ENCODE measurements at places on chromosomes 2 and 18.

DNA sequence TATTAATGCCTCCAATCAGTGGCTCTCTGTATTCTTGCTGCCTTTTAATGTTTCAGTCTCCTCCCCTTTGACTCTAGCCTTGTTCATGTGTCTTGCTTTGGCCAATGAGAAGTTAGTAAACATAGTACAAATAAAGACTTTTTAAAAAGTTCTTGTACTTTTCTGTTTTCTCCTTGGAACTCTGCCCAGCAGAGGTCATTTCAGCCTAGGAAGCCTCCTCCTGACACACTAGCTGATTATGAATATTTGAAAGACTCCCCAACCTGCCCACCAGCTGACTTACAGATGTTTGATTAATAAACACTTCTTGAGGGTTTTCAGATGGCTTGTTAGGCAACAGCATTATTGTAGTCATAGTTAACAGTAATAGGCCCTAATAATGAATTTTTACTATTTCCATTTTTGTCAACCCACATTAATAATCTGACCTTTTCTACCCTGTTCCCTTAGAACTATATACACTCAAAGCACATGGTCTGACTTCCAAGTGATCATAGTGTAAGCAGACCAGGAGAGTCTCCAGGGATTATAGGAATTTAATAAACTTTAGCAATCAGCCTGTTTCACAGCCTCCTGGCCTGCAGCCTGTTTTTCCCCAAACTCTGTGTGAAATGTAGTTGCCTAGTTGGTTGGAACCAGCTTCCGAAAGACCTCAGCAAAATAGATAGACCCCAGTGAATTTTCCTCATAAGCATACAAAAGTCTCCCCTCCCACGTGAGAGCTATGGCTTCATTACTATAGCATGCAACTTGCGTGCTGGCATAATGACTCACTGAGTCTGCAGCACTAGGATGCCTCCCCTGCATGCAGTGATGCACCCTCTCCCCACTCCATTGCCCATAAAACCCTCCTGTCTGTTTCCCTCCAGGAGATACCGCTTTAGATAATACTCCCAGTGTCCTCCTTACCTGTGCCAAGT is 670.7 kb upstream of the ZNF804A start:
- H3K4me1 ChIP-seq: no peaks in the 10 kb centered on the region
- H3K4me3 ChIP-seq: no peak overlapping the region
- DNase-seq: no peak
- H3K36me3 ChIP-seq: no peaks in the 10 kb centered on the region
- H3K27ac ChIP-seq: no peak overlapping the region

DNA sequence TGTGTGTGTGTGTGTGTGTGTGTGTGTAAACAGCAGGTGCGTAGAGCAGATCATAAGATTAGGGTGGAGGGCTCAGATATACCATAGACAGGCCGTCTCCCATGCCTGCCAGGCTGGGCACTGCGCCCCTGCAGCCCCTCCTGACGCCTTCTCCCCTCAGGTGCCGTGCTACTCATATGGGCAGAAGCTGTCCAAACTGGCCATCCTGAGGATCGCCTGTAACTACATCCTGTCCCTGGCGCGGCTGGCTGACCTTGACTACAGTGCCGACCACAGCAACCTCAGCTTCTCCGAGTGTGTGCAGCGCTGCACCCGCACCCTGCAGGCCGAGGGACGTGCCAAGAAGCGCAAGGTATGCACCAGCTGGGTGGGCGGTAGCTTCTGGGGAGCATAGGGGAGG is 10.0 kb downstream of the ATOH8 start:
- no peaks in the 10 kb centered on the region for H3K36me3 ChIP-seq
- no peak overlapping the region for H3K27ac ChIP-seq
- DNase-seq: no peak
- H3K4me3 ChIP-seq: no peak overlapping the region

DNA sequence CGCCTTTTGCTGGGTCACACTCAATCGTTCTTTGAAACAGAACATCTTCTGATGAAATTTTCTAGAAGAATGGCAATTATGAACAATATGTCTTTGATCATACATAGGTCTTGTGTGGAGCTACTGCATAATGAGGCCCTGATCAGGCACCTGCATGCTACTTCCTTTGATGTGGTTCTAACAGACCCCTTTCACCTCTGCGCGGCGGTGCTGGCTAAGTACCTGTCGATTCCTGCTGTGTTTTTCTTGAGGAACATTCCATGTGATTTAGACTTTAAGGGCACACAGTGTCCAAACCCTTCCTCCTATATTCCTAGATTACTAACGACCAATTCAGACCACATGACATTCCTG is 532 bp downstream of the UGT1A5 start:
- no peak for DNase-seq
- no peak overlapping the region for H3K27ac ChIP-seq
- no peak overlapping the region for H3K4me3 ChIP-seq
- peaks cover 6% of the 10 kb centered on the region for H3K4me1 ChIP-seq

DNA sequence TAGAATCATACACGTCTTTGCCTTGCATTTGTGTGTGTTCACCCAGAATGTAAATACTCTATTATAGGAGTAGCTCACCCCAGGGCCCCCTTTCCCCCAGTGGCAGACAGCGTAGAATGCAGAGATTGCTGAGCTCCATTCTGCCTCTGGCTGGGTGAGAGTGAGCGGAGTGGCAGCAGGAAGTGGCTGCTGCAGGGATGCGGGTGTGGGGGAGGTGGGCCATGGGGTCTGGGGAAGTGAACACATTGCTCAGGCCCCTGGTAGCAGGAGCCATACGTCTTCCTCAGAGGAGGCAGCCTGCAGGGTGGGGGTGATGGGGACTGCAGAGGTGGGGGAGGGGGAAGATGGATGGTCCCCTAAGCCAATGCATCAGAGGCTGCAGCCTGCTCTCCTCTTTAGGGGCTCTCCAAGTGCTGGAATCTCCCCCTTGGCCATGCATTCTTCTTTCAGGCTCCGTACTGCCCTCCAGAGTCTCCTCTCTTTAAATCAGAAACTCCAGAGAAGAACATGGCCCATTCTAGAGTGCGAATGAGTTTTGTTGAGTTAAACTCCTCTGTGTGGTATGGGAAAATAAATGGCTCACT is 72.2 kb downstream of the CELF4 start:
- H3K27ac ChIP-seq: no peak overlapping the region
- no peak for DNase-seq
- H3K4me3 ChIP-seq: no peak overlapping the region
- peaks cover 2% of the 10 kb centered on the region for H3K36me3 ChIP-seq
- peaks cover 7% of the 10 kb centered on the region for H3K27me3 ChIP-seq

DNA sequence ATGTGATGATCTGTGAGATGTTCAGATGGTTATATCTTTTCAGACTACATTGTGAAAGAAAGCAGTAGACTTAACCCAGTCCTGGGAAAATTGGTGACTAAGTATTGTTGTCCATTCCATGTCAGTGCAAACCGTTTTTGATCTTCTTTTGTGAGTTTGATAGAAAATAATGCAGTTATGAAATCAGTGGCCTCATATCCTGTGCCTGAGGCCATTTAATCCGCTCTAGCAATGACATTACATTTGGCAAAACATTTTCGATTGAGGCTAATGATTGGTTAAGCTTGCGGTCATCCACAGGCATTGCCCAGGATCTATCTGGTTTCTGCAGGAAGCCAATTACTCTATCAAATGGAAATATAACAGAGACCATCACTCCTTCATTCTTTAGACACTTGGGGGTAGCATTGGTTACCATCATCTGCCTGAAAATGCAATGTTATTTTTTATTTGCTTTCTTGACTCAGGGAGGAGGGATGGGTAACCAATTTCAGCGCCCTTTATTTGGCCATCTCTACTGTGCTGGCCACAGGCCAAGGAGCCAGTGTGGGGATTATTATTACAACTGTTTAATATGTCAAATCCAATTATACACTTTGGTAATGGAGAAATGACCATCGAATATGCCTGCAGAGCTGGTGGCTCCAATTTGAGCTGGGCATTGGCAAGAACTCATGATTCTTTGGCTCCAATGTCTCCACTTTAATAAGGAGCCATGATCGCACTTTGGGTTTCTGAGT is 33.6 kb downstream of the TRIB2 start:
- no peaks in the 10 kb centered on the region for H3K4me1 ChIP-seq
- H3K36me3 ChIP-seq: no peaks in the 10 kb centered on the region
- H3K27ac ChIP-seq: no peak overlapping the region
- DNase-seq: no peak
- H3K27me3 ChIP-seq: no peaks in the 10 kb centered on the region
- H3K4me3 ChIP-seq: no peak overlapping the region

GRCh38 chr2:6103372-6103771 is 411.2 kb downstream of the SOX11 start:
- H3K4me3 ChIP-seq: no peak overlapping the region
- H3K4me1 ChIP-seq: peaks cover 6% of the 10 kb centered on the region
- no peak for DNase-seq
- no peaks in the 10 kb centered on the region for H3K27me3 ChIP-seq

GRCh38 chr2:78175645-78176044 is 653.5 kb upstream of the LRRTM4 start:
- no peaks in the 10 kb centered on the region for H3K4me1 ChIP-seq
- H3K4me3 ChIP-seq: no peak overlapping the region
- no peaks in the 10 kb centered on the region for H3K27me3 ChIP-seq

DNA sequence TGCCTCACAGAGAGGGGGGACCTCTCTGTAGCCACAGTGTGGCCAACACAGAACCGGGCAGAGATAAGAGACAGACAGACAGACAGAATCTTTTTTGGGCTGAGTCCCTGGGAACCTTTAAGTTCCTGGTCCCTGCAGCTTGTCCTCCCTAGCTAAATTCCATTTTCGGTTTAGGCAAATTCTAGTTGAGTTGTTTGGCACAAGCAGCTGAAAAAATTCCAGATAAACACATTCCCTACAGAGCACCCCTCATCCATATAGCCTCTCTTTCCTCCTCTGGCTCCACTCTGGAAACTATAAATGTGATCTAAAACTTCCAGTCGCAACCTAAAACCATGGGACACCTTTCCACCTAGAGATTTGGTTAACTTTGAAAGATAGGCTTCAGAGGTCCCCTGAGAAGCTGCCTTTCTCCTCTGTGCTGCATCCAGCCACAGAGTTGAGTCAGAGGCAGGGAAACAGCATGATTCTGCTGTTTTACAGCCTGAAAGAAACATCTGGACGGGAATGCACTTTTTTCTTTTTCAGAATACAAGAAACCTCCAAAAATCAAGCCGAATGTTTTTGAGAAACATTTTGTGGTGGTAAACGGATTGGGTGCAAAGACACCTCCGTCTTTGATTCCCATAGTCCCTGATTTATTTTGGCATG is 30.9 kb downstream of the SLC4A3 start:
- no peaks in the 10 kb centered on the region for H3K4me1 ChIP-seq
- peaks cover 17% of the 10 kb centered on the region for H3K27me3 ChIP-seq
- H3K27ac ChIP-seq: no peak overlapping the region
- no peak overlapping the region for H3K4me3 ChIP-seq

- DNase-seq: no peak
- no peaks in the 10 kb centered on the region for H3K27me3 ChIP-seq
- peaks cover 42% of the 10 kb centered on the region for H3K36me3 ChIP-seq
Measured at GRCh38 chr2:274503-274902, 9.8 kb downstream of the ACP1 start.

DNA sequence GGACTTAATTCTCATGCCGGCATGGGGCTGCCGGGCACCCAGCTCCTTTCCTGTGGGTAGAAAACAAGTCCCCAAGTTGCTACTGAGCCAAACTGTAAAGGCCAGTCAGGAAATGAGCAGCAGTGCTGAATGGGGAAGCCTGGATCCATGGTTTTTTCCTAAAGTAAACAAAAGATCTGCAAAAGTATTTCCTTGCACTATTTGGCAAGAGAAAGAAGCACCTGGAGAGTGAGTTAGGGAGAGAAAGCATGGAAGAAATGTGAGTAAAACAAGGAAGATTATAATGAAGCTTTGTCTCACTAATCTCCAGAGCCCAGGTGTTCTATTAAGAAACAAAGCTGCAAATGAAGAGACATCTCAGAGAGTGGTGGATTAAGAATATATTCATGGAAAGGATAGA is 117.6 kb downstream of the METTL8 start:
- H3K36me3 ChIP-seq: peaks cover 16% of the 10 kb centered on the region
- DNase-seq: no peak
- H3K27me3 ChIP-seq: no peaks in the 10 kb centered on the region

DNA sequence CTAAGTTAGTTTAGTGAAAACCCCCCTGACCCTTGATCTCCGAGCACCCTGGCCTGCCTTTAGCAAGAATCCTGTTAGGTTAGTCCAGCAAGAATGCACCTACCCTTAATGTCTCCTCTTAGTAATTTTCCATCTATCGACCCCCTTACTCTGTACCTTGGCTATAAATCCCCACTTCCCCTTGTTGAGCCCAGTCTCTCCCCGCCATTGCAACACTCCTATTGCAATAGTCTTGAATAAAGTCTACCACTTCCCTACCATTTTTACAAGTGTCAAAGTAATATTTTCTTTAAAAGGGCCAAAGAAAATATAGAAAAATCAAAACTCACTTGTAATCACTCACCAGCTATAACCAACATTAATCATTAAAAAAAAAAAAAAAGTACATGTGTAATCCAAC is 4.2 kb upstream of the ZBTB7C start:
- no peak for DNase-seq
- no peak overlapping the region for H3K4me3 ChIP-seq
- peaks cover 23% of the 10 kb centered on the region for H3K27me3 ChIP-seq
- peaks cover 2% of the 10 kb centered on the region for H3K4me1 ChIP-seq
- no peak overlapping the region for H3K27ac ChIP-seq
- peaks cover 1% of the 10 kb centered on the region for H3K36me3 ChIP-seq
